ENCODE measurements at places on chromosomes 2 and 18.

GRCh38 chr2:191065785-191066184 lies 51.8 kb upstream of the STAT1 start:
- H3K27me3 ChIP-seq, result no peaks in the 10 kb centered on the region
- DNase-seq, result no peak
- no peak overlapping the region for H3K4me3 ChIP-seq

- no peak overlapping the region for H3K27ac ChIP-seq
- no peaks in the 10 kb centered on the region for H3K36me3 ChIP-seq
- no peaks in the 10 kb centered on the region for H3K4me1 ChIP-seq
Observed at GRCh38 chr18:29185801-29186200, 1008.9 kb upstream of the CDH2 start.

- no peak overlapping the region for H3K4me3 ChIP-seq
- peaks cover 74% of the 10 kb centered on the region for H3K4me1 ChIP-seq
- peaks cover 4% of the 10 kb centered on the region for H3K27me3 ChIP-seq
- H3K27ac ChIP-seq, result no peak overlapping the region
- DNase-seq, result no peak
Observed at GRCh38 chr2:7010391-7011054, 93.3 kb downstream of the RNF144A start.

DNA sequence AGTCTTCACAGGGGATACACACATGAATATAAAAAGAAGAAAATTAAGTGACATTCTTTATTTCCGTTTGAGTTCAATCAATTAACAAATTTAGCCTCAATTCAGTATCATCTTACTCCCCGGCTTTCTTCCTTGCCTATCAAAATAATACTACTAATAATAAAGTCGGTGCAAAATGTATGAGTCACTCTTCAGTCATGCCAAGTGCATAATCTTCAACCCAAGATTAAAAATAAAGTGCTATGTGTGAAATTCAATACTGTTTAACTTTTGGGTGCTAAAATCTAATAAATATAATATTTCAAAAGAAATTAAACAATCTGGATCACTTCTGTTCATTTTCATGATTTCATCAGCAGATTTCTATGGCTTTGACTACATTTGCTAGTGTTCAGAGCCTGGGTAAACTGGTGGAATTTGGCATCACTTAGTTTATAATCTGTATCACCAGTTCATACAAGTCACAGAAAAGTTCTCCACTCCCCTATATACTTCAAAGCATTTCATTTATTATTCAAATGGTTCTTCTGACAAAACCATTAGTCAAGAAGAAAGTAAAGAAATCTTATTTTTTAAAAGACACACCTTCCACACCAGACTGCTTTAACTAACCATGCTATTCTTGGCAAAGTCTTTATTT lies 183.6 kb downstream of the THADA start:
- no peak overlapping the region for H3K4me3 ChIP-seq
- no peaks in the 10 kb centered on the region for H3K27me3 ChIP-seq
- H3K4me1 ChIP-seq, result peaks cover 26% of the 10 kb centered on the region
- DNase-seq, result no peak
- no peaks in the 10 kb centered on the region for H3K36me3 ChIP-seq

DNA sequence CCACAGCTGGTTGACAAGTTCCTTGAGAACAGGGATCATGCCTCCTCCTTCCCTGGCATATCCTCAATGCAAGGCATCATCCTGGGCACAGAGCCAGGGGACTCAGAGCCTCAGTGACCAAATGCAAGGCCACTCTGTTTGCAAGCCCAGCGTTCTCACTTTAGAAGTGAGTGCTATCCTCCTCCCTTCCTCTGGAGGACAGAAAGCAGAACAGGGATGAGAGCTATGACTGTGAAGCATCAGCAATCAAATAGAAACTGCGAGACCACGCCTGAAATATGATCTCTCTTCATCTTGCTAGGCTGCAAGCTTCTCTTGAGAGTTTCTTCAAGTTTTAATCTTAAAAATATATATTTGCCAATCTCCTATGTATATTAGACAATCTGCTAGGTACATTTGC lies 119.8 kb downstream of the LRATD1 start:
- H3K27me3 ChIP-seq, result peaks cover 5% of the 10 kb centered on the region
- H3K4me3 ChIP-seq, result no peak overlapping the region
- no peak for DNase-seq
- H3K36me3 ChIP-seq, result no peaks in the 10 kb centered on the region

- no peaks in the 10 kb centered on the region for H3K4me1 ChIP-seq
- no peak overlapping the region for H3K27ac ChIP-seq
- H3K4me3 ChIP-seq, result no peak overlapping the region
- peaks cover 3% of the 10 kb centered on the region for H3K27me3 ChIP-seq
Observed at GRCh38 chr2:74333175-74333574, 10.0 kb downstream of the SLC4A5 start.

All from nephron progenitor cell (in vitro differentiated cells).